ENCODE measurements at places on chromosomes 4 and X. TPM values are rescaled to one million over a fixed set of nuclear protein-coding genes. Genes with fewer than 3 reads are reported as not detected.

EVC gene
- total RNA-seq = 2.8 TPM

NXT2 gene
- total RNA-seq = 26.2 TPM

HTN3 gene
- not detected for total RNA-seq

NCAPG gene
- total RNA-seq = 108 TPM

SMIM10 gene
- total RNA-seq = not detected

GC gene
- 0.35 TPM for total RNA-seq

UGT2A1 gene
- not detected for total RNA-seq

POLN gene
- 0.93 TPM for total RNA-seq

PGAM4 gene
- total RNA-seq = not detected

CENPVL2 gene
- not detected for total RNA-seq

SSX1 gene
- not detected for total RNA-seq

PRAF2 gene
- total RNA-seq = not detected

NMU gene
- total RNA-seq = not detected

TLR3 gene
- 0.07 TPM for total RNA-seq

SAGE1 gene
- not detected for total RNA-seq

All from HepG2 (cell line).